NCI-H2081 treated with DMSO at 0.1 percent for 48 hours (cell line): ENCODE measurements at places on chromosomes 5 and 9.

DNA sequence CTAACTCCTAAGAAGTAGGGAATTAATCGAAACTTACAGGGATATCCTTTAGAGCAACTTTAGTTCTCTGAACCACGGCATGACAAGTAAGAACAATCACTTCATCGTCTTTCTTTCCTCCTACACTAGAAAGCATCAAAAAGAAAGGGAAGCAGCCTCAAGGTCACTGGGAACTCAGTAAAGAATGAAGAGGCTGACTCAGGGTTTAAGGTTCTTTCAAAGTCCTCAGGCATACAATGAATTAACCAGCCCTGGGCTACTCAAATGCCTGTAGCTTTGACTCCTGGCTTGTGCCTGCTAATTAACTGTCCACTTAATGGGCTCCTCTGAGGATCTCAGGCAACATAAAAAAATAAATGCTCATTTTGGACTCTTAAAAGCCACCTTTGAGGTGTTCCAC lies 102.0 kb downstream of the TRIM32 start:
- DNase-seq = no peak

DNA sequence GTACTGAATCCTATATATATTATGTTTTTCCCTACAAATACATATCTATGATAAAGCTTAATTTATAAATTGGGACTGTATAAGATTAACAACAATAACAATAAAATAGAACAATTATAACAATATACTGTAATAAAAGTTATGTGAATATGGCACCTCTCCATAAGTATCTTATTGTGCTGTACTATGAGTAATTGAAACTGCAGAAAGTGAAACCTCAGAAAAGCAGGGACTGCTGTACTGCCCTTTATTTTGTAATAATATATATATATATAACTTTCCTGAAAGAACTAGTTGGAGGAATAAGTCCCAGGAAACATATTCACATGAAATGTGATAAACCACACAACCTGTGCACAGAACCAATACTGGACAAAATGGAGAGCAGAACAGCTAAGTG lies 77.3 kb downstream of the PAM start:
- DNase-seq = no peak

- no peak for DNase-seq
Measured at GRCh38 chr5:68239487-68239886, 23.9 kb downstream of the PIK3R1 start.

GRCh38 chr9:109001275-109001676 lies 12.0 kb downstream of the CTNNAL1 start:
- DNase-seq = no peak

DNA sequence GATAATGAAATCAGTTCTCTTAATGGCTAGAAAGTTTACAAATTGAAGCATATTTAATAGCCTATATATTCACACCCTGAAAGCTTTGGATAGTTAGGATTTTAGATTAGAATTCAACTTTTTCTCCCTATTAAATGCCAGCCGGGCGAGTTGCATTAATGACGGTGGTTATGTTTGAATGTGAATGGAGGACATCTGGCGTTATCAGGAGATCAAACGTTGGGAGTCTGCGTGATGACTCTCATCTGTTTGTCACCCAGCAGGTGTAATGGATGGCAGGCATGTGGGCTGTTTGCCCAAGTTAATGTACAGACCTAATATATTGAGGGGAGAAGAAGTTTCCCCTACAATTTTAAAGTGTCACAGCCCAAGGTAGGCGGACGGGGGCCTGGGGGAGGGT lies 1227.7 kb upstream of the WWC1 start:
- DNase-seq = no peak

- no peak for DNase-seq
Measured at GRCh38 chr9:113645978-113646253, 182.4 kb downstream of the RGS3 start.

DNA sequence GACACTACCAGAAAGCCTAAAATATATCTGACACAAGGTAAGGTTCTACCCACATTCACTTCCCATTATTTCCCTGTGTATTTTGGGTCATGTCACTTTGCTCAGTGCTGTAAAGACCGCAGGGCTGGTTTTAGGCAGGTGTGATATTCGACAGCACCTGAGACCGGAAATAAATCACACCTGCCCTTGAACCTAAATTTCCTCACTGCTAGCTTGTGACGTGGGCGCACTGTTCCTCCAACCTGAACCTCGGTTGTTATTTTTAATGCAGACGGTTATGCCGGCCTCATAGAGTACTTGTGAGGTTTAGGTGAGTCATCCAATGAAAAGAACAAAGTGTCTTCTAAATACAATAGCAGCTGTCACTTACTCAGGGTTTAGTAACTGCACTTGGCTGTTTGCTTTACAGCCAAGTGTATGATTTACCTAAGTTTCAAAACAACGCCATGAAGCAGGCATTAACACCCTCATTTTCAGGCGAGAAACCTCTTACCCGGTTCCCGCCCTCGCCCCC lies 20.7 kb upstream of the ZNF782 start:
- no peak for DNase-seq

- DNase-seq = no peak
Measured at GRCh38 chr9:127083138-127083980, 39.1 kb downstream of the ANGPTL2 start.
